Caki2 (cell line): ENCODE measurements at places on chromosomes 11 and 22.
A peak's percentile ranks its signal among the peaks of the same experiment; 100 is the strongest.

DNA sequence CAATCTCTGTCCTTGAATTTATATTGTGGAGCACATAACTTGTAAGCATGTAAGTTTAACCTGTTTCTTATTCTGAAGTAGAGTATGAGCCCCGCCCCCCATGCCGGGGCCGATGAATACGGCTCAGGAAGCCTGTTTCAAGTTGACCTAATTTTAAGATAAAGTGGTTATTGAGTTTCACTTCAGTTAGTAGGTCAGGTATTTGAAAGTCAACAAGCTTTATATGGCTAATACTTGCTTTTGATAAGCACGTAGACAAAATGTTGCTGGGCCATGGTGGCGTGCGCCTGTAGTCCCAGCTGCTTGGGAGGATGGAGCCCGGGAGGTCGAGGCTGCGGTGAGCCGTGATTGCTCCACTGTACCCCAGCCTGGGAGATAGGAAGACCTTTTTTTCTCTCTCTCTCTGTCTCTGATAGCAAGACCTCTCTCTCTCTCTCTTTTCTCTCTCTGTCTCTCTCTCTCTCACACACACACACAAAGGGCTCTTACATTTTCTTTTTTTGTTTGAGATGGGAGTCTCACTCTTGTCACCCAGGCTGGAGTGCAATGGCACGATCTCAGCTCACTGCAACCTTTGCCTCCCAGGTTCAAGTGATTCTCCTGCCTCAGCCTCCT, 14.4 kb downstream of the YWHAH start:
- DNase-seq, result no peak

- DNase-seq, result peak; percentile 4
These were observed 174.3 kb upstream of the FAT3 start for GRCh38 chr11:92050305-92050704.

DNA sequence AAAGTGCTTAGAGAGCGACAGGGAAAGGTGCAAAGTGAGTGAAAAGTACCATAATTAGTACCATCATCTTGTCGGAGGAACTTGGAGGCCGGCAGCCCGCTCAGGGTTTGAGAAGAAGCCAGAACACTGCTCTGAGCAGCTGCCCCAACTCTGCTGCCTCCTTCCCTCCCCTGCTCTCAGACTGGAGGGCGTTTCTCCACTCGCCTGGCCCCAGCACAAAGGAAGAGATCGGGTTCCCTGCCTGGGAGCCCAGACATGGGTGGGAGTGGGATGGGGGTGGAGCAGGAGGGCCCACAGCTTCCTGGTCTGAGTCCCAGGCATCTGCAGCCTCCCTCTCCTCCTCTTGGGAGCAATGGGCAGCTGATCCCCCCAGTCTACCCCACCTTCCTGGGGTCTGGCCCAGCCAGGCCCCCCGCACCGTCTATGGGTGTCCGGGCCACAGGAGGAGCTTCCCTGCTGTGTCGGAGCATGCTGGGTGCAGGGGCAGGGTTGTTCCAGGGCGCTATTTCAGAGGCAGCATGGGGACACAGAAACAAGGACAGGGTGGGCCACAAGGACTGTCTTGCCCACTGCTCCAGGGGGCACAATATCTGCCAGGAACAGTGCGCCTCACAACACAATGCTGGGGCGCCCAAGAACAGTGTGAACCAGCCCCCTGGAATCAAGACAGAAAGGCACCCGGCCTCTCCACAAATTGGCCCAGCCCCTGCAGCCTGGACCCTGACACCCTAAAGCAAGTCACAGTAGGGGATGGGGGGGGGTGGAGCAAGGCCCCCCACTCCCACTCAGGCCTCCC, 4.8 kb downstream of the LIF start:
- DNase-seq, result no peak

- no peak for DNase-seq
These were observed 149.1 kb upstream of the E2F8 start for GRCh38 chr11:19389787-19390303.

GRCh38 chr11:46850829-46851380, 4.8 kb upstream of the CKAP5 start:
- DNase-seq, result no peak

GRCh38 chr11:119483881-119484371, 61.0 kb upstream of the THY1 start:
- DNase-seq, result no peak

DNA sequence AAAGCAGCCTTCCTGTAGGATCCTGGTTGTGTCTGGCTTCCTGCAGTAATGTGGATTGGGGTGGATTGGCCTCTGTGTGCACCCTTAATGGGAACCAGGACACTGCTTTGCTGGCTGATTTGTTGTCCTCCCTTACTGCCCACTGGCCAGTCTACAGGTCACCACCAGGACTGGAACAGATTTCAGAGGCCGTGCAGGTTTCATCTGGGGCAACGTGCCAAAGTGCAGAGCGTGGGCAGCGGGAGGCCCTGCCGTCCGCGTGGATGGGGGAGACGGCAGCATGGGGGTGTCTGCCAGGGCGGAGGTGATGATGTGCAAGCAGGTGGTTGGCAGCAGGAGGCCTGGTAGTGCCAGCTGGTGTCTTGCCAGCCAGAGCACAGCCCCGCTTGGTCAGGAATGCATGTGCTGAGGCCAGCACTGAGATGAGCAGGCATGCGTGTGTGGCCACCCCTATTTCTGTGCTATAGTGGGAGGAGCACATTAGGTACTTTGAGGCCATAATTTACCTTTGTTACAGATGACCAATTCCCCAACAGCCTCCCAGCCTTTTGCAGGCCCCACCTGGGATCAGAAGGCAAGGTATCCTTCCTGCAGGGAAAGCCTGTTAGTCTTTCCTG, 24.3 kb downstream of the BCR start:
- DNase-seq, result no peak

GRCh38 chr11:115659061-115659963, 155.1 kb upstream of the CADM1 start:
- DNase-seq, result no peak

DNA sequence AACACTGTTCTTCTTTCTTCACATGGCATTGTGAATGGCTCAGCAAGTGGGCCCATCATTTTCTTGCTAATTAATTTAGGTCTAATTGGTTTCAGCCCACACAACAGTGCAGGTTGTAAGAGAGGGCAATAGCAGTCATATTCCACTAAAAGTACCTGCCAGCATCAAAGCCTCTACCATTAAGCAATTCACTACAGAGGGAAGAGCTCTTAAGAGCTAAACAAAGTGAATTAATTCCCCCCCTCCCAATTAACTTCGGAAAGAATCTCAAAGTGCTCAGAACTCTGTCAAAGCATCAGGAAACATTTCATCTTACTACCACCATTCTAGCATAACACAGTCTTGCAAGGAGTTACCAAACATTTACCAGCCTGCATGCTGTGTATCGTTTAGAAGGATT, 133.9 kb upstream of the UBASH3B start:
- DNase-seq, result no peak

- no peak for DNase-seq
These were observed 155.1 kb downstream of the DDX10 start for GRCh38 chr11:108819957-108820356.

- peak; percentile 47 for DNase-seq
These were observed 123.5 kb upstream of the APOA1 start for GRCh38 chr11:116960930-116961329.

DNA sequence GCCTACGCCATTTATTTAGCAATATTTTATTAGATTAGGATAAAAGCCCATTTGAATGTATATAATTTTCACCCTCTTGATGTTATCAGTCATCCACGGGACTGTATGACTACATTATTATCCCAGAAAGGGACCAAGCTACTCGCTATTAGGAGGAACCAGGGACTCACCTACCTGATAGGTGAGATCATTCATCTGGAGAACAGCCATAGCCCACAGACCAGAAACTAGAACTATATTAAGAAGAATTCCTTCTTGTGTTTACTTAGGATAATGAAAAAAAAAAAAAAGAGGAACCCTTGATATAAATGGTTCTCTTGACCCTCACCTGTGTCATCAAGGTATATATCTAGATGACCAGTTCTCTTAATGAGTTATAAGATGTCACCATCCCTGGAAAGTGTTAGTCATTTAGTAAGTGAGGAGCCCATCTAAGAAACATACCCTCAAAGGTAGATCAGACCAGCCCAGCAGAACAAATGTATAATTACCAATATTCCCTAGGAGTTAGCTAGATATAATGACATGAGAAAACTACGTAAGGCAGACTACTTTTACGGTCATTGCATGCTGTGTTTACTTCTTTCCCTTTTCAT, 8.0 kb downstream of the SIK3 start:
- DNase-seq, result no peak

GRCh38 chr11:71332447-71332846, 80.1 kb upstream of the SHANK2 start:
- DNase-seq, result no peak

DNA sequence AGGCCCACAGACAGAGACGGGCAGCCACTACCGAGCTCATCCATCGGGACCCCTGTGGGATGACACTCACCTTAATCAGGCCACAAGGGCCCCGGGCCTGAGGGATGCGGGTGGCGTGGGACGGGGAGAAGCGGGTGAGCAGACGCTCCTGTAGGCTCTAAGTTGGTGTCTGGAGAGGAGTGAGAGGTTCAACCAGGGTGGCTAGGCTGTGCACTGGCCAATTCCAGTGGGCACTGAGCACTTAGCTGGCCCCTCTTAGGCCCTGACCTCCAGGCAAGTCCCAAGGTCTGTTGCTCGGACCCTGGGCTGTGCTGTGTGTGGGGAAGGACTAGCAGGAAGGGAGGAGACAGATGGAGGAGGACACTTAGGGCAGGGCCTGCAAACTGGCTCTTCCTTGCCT, 139.3 kb downstream of the ST3GAL4 start:
- no peak for DNase-seq

DNA sequence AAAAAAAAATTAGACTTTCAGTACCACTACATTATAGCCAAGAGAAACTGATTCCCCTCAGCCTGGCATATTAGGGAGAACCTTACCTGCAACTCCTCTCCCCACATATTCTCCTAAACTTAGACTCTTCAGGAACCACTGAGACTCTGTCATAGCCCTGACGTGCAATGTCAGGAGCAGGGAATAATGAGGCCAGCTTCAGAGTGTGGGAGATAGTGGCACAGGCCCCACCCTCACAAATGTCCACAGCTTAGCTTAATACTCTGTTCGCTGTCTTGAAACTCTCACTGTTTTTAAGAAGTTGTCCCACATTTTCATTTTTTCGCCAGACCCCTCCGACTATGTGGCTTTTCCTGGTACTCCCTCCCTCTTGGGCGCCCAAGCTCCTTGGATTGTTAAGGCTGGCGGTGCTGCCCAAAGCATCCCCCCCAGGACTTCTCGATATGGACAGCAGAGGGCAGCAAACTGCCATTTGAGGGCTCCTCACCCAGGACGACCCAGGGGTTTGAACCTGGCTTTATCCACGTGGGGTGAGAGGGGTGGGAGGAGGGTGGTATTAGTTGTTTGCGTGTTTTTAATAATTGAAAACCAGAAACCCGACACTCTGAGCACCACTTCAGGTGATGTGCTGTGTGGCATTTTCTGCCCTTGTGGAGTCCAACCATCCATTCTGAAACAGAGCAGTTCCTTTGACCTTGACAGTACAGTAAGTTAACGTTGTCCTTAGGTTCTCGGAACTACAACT, 45.2 kb upstream of the RASSF10 start:
- peak; percentile 52 for DNase-seq

DNA sequence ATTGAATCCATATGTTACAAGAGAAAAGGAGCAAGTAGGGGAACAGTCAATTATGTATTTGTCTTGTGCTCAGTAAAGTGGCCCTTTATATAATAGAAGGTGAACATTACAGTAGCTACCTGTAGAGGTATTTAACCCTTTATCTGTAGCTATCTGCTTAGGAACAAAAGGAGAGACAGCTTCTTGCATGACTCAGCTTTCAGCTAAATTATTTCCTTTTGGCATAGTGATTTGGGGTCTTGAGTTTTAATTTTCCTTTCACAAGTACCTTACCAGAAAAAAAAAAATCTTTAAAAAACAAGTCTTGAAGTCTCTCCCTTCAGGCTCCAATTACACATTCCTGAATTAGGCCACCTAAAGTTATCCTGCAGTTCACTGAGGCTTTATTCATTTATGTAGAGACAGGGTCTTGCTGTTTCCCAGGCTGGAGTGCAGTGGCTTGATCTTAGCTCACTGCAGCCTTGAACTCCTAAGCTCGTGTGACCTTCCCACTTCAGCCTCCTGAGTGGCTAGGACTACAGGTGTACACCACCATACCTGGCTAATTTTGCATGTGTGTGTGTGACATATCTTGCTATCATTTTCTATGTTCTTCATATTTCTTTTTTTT, 32.6 kb upstream of the RCE1 start:
- DNase-seq, result no peak

DNA sequence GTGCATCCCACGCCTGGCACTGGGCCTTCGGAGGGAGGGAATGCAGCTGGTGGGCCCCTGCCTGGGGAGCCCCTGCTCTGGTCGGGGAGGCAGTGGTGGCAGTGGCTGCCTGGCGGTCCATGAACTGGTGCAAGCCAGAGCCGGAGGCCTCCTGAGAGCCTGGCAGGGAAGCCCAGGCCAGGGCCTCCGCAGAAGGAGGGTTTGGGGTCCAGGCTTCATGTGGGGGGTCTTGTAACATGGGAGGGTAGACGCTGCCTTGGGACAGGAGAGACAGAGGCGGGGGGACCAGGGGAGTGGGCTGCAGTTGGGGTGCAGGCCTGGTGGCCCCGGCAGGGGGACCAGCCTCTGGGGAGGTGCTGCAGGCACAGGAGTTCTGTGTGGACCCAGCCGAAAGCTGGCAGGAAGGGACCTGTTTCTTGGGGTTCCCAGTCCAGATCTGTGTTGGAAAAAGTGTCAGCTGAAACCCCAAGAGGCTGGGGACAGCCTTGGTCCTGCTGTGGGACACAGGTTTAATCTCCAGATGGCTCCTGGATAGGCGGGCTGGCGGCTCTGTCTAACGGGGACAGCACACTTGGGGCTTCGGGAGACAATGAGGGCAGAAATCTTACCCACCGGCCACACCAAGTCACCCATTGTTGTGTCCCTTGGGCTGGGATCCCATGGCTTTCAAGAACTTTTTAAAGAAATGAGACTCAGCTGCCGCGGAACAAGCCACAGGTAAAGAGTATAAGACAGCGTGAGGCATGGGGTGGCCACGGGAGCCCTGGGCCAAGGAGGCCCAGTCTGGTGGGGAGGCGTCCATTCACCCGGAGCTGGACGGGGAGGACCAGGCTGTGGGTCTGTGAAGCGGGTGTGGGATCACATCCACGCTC, 73.5 kb downstream of the KCNQ1 start:
- no peak for DNase-seq

- DNase-seq, result no peak
These were observed 3.7 kb downstream of the CBX6 start for GRCh38 chr22:38868286-38868721.
